ENCODE measurements at places on chromosomes 7 and 10. TPM values are rescaled to one million over a fixed set of nuclear protein-coding genes. Genes with fewer than 3 reads are reported as not detected.

SP4 gene
- 6.0 TPM for polyA plus RNA-seq

ARID5B gene
- polyA plus RNA-seq, result 14.3 TPM

JCAD gene
- 57.4 TPM for polyA plus RNA-seq

GATA3 gene
- polyA plus RNA-seq, result 0.50 TPM

MYH16 gene
- 2.1 TPM for polyA plus RNA-seq

AMPH gene
- polyA plus RNA-seq, result 5.8 TPM

CYP3A7 gene
- not detected for polyA plus RNA-seq

FRMD4A gene
- polyA plus RNA-seq, result 20.8 TPM

PAPOLB gene
- 65.2 TPM for polyA plus RNA-seq

DUSP5 gene
- 42.8 TPM for polyA plus RNA-seq

ATOH7 gene
- 0.21 TPM for polyA plus RNA-seq

EIF3A gene
- 71.1 TPM for polyA plus RNA-seq

All from testis (tissue), 5 donors.